NCI-H524 (cell line): ENCODE measurements at places on chromosomes 2 and 18.
A peak's percentile ranks its signal among the peaks of the same experiment; 100 is the strongest.

- no peak for DNase-seq
These were observed 708.1 kb downstream of the SLC4A3 start for GRCh38 chr2:220335591-220335915.

- DNase-seq, result no peak
These were observed 207.2 kb downstream of the KLHL29 start for GRCh38 chr2:23592061-23592685.

DNA sequence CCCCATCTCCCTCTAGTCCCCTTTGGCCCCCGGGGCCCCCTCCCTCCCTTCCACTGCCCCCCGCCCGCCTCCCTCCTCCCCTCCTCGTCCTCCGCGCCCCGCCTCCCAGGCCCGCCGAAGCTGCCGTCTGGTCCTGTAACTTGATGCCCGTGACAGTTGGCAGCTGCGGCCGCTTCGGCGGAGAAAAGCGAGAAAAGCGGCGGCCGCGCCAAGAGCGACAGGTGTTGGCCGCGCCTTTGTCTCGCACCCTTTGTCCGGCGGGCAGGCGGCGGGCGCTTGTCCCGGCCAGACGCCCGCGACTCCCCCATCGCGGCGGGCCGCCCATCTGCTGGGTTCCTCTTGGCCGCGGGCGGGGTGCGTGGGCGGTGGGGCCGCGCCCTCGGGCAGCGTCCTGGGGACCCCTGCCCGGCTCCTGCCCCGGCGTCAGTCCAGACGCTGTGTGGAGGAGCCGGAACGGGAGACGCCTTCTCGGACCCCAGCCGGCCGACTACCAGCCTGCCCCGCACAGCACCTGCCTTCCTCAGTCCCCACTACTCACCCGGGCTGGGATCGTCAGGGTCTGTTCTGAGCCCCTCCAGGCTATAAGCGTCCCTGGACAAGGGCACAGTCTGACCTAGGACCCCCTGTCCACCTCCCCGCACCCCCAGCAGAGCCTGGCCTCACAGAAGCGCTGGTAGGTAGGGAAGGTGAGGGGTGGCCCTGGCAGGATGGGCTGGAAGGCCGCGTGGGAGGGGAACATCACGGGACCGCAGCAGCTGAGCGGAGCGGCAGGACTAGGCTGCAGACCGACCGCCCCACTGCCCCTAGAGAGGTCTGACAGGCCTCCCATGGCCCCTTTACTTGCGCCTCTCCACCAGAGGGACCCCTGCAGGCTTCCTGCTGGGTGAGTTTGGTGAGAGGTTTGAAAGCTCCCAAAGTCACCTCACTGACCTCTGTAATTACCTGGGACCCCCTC, 1.2 kb upstream of the HES6 start:
- DNase-seq, result peak; percentile 88

- no peak for DNase-seq
These were observed 13.2 kb upstream of the RRM2 start for GRCh38 chr2:10109311-10109710.
